CD4-positive, alpha-beta T cell treated with Interleukin-1 beta for 1 hour (primary cell): ENCODE measurements at places on chromosomes 7 and 10.

GRCh38 chr7:105199386-105199785 lies 185.4 kb downstream of the KMT2E start:
- no peak for DNase-seq

DNA sequence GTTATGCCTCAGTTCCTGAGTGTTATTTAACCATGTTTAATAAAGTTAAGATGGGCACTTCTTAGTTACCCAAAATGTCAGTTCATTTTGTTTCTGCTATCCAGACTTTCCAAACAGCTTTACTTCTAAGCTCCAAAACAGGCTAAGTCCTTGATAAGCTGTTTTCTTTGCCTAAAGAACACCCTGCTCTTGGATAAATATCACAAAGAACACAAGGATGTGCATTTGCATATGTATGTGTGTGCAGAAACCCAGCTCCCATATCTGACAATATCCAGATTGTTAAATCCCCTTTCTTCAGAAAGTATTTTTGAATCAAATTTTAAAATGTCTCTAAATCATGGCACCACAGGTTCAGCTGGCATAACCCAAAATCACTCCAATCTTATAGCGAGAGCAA lies 19.6 kb downstream of the FAM13C start:
- DNase-seq = no peak

DNA sequence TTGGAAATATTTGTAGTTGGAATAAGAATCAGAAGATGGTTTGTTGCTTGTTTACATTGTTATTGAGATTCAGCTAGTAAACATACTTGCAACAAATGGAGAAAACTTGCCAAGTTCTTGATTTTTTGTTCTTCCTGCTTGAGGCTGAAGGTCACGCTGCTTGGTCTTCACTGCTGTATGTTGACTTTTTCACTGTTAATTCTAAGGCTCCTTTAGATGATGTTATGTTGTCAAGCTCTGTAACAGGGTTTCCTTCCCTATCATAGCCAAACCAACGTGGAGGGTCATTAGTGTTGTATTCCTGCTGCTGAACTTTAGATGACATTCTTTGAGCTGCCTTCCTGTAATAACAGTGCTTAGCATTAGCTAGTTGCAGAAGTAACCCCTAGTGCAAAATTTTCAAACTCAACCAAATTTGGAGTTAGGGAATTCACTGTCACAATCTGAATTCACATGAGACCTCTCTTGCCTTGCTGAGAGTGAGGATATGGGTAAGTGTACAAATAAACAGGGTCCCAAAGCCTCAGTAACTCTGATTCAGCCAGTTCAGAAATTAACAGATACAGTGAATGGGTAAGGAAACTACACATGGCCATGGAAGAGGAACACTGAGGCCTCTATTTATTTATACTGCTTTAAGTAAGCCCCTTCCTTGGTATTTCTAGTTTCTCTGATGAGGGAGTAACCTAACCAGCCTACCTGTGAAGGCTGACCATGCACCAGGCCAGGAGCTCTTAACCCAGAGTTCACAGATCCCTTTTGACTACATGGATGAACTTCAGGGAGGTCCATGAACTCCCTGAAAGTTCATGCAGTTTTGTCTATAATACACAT lies 64.6 kb downstream of the FAM185A start:
- no peak for DNase-seq

DNA sequence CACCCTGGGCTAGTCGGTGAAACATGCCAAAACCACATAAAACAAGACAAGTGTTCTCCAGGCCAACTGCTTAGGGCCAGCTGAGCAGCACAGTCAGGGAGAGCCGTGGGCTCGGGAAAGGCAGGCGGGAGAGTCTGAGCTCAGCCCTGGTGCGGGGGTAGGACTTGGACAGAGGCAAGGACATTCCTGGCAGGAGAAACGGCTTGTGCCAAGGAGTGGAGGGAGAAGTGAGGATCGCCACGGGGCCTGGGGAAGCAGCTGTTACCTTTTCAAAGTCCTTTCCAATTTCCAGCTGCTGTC lies 4.2 kb downstream of the ELN start:
- no peak for DNase-seq

- no peak for DNase-seq
Measured at GRCh38 chr10:24988831-24989640, 26.9 kb downstream of the ENKUR start.

DNA sequence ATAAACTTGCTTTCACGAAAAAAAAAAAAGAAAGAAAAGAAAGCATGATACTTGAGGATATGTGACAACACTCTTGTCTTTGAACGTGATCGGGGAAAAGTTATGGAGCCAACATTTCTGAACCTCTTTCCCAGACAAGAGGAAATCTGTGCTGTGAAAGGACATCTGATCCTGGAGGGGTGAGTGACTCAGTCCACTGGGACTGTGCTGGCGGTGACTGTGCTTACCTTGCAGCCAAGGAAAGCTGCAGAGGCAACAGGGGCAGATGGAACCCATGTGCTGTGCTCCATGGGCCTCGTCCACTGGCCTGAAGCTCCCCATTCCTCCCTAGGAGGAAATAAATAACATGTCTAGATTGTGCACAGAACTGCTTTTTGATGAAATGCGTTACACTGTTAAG lies 116.5 kb upstream of the RAB11FIP2 start:
- no peak for DNase-seq

DNA sequence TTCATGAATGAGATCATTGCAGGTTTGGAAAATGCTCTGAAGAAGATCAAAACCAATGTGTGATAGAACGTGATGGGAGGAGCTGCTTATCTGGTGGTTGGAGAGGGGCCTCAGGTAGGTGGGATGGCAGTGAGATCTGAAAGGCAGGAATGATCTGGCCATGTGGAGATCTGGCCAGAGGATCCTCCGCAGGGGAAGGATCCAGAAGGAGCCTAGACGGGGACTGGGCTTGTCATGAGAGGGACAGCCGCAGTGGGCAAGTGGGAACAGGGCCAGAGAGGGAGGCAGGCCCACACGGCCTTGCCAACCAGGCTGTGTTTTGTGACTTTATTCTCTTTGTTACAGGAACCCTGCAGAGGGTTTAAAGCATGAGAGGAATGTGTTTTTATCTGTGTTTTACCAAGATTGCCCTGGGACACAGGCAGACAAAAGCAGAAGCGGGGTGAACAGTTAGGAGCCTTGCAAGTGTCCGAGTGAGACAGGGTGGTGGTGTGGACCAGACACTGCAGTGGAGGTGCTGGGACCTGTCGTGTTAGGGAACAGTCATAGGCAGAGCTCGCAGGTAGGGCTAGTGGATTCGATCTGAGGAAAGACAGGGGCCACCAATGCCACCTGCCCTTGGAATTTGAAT lies 66.6 kb downstream of the TLL2 start:
- DNase-seq = no peak

GRCh38 chr10:62380016-62380415 lies 5.8 kb downstream of the ZNF365 start:
- DNase-seq = no peak

DNA sequence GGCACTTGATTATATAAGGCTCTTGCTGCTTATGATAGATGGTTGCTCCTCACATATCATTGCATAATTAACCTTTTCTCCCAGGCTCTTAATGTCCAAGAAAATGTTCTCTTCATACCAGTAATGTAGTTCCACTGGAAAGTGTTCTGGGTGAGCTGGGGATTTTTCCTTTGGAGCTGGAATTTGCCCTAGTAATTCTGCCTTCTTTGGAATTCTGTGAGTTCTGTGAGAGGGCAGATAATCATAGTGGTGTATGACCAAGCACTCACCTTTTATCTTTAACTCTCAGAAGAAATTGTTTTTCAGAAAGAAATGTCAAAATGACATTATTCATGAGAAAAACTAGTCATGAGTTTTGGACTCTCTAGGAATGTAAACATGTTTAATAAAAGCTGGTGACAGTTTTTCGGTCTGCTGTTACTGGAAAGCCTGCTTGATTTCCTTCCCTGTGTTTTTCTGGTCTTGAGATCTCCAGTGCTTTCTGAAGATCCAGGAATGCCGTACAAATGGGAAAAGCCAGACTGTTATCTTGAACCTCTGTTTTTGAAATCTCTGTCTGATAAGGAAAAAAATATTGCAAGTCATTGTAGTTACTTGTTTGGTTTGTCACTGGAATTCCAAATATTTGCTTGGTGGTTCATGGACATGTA lies 148.3 kb upstream of the PRPS1L1 start:
- no peak for DNase-seq

GRCh38 chr10:88232983-88233543 lies 350.1 kb downstream of the RNLS start:
- DNase-seq = no peak
